ENCODE measurements at places on chromosomes 6 and 20.

GRCh38 chr6:80003826-80004172 is 650 bp upstream of the TTK start:
- DNase-seq, result no peak

GRCh38 chr6:4155848-4156466 is 20.6 kb upstream of the ECI2 start:
- DNase-seq, result no peak

DNA sequence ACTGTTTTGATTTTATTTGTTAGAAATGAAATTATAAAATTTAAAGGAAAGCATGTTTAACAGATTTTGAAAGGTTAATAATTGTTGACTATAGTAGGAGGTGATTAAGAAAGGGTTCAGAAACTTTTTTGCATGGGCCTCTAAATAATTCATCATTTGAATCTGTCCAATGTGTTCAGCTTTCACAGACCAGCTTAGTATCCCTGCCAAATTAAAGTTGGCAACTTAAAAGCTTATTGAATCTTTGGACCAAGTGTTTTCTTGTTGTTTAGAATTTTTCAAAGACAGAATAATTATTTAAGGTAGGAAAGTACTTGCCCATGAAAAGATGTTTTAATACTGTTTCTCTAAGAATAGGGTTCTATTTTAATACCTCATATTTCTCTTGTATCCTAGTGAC is 466.0 kb downstream of the GJA1 start:
- DNase-seq, result no peak

DNA sequence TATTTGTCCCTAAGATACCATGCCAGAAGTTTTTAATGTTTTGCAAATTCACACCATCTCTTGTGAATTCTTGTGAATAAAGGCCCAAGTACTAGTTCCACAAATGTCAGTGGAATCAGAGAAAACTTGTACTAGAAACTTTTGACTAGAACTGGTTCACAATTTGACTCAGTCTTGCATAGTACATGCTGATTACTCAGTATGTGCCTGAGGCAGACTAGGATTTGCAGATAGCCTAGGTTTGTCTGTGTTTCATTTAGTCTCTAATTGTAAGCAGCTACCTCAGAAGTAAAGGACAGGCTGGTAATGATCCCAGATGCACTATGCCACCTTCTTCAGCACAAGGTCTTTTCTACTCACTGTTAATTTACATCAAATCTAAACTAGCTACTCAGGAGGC is 34.2 kb upstream of the GSTA4 start:
- DNase-seq, result no peak

DNA sequence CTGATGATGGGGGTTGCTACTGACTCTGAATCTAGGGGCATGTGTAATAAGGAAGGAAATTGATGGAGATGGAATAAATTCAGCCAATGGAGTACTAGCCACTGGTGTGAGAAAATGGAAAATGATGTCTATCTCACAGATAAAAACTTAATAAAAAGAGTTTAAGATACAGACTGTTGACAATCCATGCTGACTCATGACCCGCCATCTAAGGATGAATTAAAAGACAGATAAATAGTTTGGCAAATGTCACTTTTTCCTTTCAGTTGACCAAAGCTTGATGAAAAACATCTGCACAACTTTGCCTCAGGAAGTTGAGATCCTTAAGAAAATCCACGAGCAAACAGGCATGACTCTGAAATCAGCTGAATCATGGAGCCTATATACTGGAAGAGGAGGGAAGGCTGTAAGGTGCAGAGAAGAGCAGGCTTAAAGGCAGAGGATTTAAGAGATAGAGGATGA is 82.6 kb upstream of the BMP5 start:
- DNase-seq, result no peak

GRCh38 chr20:49896204-49896603 is 19.1 kb downstream of the SPATA2 start:
- no peak for DNase-seq

- no peak for DNase-seq
Observed at GRCh38 chr20:33480048-33480447, 9.8 kb upstream of the CBFA2T2 start.

All from GM06990 (cell line).